Metanephros (tissue), 2 donors: ENCODE measurements at places on chromosomes 1 and 21. TPM values are rescaled to one million over a fixed set of nuclear protein-coding genes. Genes with fewer than 3 reads are reported as not detected.

Gene ZNF326
- total RNA-seq: 27.2 TPM

Gene DARS2
- 18.0 TPM for total RNA-seq

Gene TP73
- 1.1 TPM for total RNA-seq

Gene MYOM3
- total RNA-seq: 142 TPM

Gene HES5
- total RNA-seq: 4.1 TPM

Gene MYOC
- total RNA-seq: 0.82 TPM
